ENCODE measurements at places on chromosomes 3 and 15. TPM values are rescaled to one million over a fixed set of nuclear protein-coding genes. Genes with fewer than 3 reads are reported as not detected.

Gene ADAMTS9
- 4.5 TPM for total RNA-seq

Gene SPESP1
- total RNA-seq: not detected

Gene ITGA11
- 0.18 TPM for total RNA-seq

Gene KLF15
- 0.65 TPM for total RNA-seq

Gene FES
- 2.1 TPM for total RNA-seq

Gene TTC21A
- total RNA-seq: 9.0 TPM

Gene SLC6A20
- total RNA-seq: not detected

Gene RHOA
- total RNA-seq: 413 TPM

Gene STX19
- 5.5 TPM for total RNA-seq

Gene IGSF10
- 0.55 TPM for total RNA-seq

Gene SLC7A14
- total RNA-seq: not detected

Gene TMEM44
- 37.5 TPM for total RNA-seq

Gene FHIT
- total RNA-seq: 7.6 TPM

GRCh38 chr3:147832611-147833010 is 423.4 kb downstream of the ZIC1 start:
- DNase-seq: no peak

GRCh38 chr3:188581792-188582191 is 427.8 kb downstream of the LPP start:
- no peak for DNase-seq

- DNase-seq: no peak
Observed at GRCh38 chr3:102410616-102411015, 24.2 kb upstream of the ZPLD1 start.

- DNase-seq: no peak
Observed at GRCh38 chr3:38311941-38312340, 29.8 kb downstream of the SLC22A14 start.

- DNase-seq: no peak
Observed at GRCh38 chr3:80213086-80213485, 445.3 kb upstream of the ROBO1 start.

DNA sequence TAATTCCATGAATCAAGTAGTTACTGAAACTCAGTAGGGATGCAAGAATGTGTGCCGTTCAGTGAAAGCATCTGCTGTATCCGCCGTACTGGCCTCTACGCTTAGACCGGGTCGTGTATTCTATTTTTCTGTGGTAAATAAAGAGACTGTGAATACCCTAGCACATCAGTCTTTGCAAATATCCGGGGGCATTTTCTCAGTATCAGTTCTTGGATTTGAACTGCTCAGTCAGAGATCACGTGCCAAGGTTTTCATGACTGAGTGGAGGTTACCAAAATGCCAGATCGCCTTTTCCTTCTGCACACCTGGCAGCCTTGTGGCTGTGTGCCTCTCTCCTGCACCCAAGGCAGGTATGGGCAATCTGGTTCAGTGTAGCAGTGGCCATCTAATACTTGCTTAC is 377.0 kb downstream of the OCA2 start:
- no peak for DNase-seq

- DNase-seq: no peak
Observed at GRCh38 chr15:84793431-84794161, 23.6 kb upstream of the ALPK3 start.

DNA sequence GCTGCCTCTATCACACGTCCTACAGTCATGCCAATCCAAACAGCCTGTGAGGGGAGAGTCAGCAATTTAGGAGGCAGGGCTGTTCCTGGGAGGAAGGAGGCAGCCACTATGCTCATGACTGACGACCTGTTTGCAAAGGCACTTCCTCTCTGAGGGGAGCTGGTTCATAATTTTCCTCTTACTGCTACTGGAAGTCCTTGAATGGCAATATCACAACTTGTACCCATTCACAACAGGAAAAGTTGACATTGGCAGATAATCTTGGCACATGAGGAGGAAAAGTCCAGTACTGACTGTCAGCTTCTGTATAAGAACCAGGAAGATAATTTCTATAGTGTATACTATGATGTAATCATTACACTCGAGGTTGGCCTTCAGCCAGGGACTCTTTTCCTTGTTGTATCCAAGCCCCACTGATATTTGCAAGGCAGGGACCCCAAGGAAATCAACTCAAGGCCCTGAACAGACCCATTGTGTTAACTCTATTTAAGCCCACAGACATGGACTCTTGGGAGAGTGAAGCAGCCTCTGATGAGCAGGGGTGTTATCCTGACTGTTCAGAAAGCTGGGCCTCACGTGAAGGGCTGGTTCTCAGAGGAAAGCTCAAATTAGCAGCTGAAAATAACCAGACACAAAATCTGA is 267.3 kb upstream of the ADAMTS9 start:
- no peak for DNase-seq

DNA sequence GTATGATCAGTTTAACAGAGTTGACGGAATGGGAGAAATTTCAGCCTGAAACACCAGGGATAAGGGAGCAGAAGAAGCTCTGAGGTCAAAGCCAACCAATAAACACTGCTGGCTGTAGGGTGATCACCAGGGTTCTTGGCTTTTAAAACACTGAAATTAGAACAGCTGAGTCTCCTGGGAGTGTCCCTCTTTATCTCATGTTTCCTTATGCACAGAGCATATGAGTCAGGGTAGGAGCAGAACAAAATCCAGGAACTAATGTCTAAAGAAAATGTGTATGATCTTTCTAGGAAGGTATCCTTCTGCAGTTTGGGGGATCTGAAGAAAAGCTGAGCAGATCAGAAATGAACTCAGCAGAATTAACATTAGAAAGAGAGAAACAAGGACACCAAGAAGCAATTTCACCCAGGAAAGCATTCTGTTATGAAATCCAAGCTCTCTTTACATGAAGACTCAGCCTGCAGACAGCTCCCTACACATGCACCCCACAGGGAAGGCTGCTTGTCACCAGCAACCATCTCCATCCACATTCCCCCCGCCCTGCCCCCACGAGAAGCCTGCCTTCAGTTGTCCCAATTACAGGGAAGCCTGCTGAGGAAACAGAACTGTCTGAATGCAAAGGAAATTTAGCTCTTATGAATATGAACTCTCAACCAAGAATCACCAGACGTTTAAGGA is 469.7 kb downstream of the PDCD6IP start:
- DNase-seq: no peak

- DNase-seq: no peak
Observed at GRCh38 chr3:143001034-143001368, 369 bp upstream of the U2SURP start.

GRCh38 chr3:105728771-105729312 is 140.0 kb downstream of the CBLB start:
- no peak for DNase-seq

GRCh38 chr3:89405176-89405575 is 297.8 kb downstream of the EPHA3 start:
- no peak for DNase-seq

DNA sequence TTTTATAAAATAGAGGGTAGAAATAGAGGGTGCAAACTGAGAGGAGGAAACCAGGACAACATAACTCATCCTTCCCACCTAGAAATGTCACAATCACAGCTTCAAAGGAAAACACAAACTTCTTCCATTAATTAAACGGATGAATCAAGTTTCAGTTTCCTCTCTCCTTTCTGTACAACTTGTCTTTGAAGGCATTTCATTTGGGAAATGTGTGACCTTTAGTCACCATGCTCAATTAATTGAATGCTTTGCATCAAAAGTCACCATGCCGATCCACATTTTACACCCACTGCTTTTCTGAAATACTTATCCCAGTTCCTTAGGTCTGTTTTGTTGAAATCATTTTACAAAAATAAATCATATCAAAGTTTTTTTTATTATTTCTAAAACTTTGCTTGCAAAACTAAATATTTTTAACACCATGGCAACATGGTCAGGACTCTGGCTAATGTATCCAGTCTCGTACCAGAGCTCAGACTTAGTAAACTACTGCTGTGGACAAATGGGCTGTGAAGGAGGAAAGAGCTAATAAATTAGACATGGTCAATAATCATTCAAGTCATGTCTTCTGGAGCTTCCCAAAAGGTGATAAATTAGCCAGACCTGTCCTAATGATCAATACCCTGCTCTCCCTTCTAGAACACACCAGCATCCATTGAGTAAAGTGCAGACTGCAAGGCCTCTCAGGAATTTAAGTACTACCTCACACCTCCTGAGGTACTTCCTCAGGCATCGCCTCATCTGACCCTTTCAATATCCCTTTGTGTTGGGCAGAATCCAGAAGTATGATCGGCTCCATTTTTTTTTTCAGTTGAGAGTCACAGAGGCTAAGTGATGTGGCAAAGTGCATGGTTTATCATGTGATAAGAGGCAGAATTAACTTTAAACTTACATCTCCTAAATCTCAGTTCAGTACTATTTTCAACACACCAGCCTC is 161.3 kb downstream of the GREM1 start:
- no peak for DNase-seq

DNA sequence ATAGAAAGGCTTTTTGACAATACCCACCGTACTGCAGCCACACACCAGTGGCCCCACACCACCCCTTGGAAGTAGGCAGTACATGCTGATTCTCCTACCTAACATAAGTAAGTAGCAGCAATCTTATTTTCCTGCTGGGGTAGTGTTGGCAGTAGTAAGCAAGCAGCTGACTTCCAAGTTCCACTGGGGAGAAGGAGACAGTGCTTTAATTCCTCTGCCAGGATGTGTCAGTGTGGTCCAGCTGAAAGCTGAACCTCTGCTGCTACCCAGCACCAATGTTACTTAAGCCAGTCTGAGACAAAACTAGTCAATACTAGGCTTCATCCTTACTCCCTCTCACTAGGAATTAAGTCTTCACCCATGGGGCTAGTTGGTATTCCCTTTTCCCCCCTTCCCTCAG is 74.7 kb downstream of the DZIP3 start:
- DNase-seq: no peak

DNA sequence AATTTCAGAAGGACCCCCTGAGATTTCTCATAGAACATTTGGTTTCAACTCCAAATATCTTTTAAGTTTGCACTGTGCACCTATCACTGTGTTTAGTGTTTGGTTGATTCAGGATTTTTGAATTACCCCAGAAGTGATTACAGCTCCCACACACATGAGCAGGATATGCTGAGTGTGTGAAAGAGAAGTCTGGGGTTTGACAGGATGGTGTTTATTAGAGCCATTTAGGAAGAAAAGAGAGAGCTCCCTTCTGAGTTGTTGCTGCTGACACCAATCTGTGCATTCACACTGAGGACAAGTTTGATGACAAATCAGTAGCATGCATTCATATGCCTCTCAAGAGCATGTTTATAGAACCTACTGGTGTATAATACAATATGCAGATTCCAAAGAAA is 118.1 kb downstream of the RPL22L1 start:
- DNase-seq: no peak
